ENCODE measurements at places on chromosomes 5 and 9. TPM values are rescaled to one million over a fixed set of nuclear protein-coding genes. Genes with fewer than 3 reads are reported as not detected.

Gene SLC36A2
- 0.43 TPM for total RNA-seq

DNA sequence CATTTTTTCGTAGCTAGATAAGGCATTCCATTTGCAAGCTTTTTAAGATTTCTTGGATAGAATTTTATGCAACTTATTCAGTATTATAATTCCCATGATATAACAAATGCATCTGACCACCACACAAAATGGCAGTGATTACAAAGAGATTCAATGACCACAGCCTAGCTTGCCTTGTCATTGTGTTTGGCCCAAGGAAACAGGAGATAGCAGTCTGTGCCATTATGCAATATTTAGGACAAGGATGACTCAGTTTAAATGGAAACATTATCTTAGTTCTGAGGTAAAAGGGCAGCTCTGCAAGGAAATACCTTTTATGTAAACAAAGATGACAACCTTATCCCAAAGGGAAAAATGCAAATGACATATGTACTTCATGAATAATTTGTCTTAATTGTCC, 89.8 kb downstream of the NUDT12 start:
- no peaks in the 10 kb centered on the region for H3K27me3 ChIP-seq
- H3K36me3 ChIP-seq: no peaks in the 10 kb centered on the region
- no peak overlapping the region for H3K27ac ChIP-seq
- H3K4me3 ChIP-seq: no peak overlapping the region
- DNase-seq: no peak
- peaks cover 13% of the 10 kb centered on the region for H3K4me1 ChIP-seq

DNA sequence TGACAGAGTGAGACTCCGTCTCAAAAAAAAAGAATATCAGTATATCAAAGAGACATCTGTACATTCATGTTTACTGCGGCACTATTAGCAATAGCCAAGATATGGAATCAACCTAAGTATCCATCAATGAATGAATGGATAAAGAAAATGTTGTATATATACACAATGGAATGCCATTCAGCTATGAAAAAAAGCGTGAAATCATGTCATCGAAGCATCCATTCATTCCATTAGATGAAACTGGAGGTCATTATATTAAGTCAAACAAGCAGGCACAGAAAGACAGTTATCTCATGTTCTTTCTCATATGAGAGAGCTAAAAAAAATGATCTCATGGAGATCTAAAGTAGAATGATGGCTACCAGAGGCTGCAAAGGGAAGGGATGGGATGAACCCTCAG, 180.9 kb upstream of the TLX3 start:
- no peaks in the 10 kb centered on the region for H3K27me3 ChIP-seq
- no peak for DNase-seq
- H3K4me3 ChIP-seq: no peak overlapping the region
- H3K36me3 ChIP-seq: no peaks in the 10 kb centered on the region
- no peak overlapping the region for H3K27ac ChIP-seq

- H3K4me3 ChIP-seq: no peak overlapping the region
- DNase-seq: no peak
- no peaks in the 10 kb centered on the region for H3K36me3 ChIP-seq
- no peak overlapping the region for H3K27ac ChIP-seq
- no peaks in the 10 kb centered on the region for H3K27me3 ChIP-seq
Measured at GRCh38 chr5:58988938-58989337, 406.1 kb downstream of the RAB3C start.

GRCh38 chr5:143164557-143164956, 238.9 kb downstream of the NR3C1 start:
- H3K4me3 ChIP-seq: no peak overlapping the region
- DNase-seq: no peak
- no peak overlapping the region for H3K27ac ChIP-seq
- no peaks in the 10 kb centered on the region for H3K27me3 ChIP-seq
- H3K36me3 ChIP-seq: no peaks in the 10 kb centered on the region
- H3K4me1 ChIP-seq: no peaks in the 10 kb centered on the region

DNA sequence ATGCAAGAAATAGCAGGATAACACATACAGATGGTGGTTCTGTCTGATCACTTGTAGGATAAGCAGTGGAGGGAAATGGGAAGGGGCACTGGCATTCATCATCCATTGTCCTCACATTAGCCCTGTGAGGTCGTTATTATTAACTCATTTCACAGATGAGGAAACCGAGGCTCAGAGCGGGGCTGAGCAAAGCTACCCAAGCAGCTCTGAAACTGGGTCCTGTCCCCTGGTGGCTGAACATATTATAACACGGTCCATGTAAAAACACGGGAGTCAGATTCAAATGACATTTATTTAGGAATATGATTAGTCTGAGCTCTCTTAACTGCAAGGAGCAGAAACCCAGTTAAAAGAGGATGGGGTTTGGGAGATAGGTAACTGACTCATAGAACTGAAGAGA, 43.1 kb downstream of the HRH2 start:
- no peak overlapping the region for H3K27ac ChIP-seq
- DNase-seq: no peak
- no peak overlapping the region for H3K4me3 ChIP-seq
- H3K36me3 ChIP-seq: no peaks in the 10 kb centered on the region

GRCh38 chr9:132716007-132716406, 45.7 kb downstream of the GTF3C4 start:
- no peaks in the 10 kb centered on the region for H3K4me1 ChIP-seq
- no peak for DNase-seq
- no peaks in the 10 kb centered on the region for H3K36me3 ChIP-seq
- no peak overlapping the region for H3K27ac ChIP-seq
- H3K4me3 ChIP-seq: no peak overlapping the region
- H3K27me3 ChIP-seq: no peaks in the 10 kb centered on the region

- no peak overlapping the region for H3K4me3 ChIP-seq
- H3K4me1 ChIP-seq: no peaks in the 10 kb centered on the region
- H3K36me3 ChIP-seq: no peaks in the 10 kb centered on the region
- no peak overlapping the region for H3K27ac ChIP-seq
- DNase-seq: no peak
Measured at GRCh38 chr9:115786321-115786720, 367.3 kb upstream of the PAPPA start.
